Umbilical cord (tissue), 2 donors: ENCODE measurements at places on chromosomes 1 and 21. TPM values are rescaled to one million over a fixed set of nuclear protein-coding genes. Genes with fewer than 3 reads are reported as not detected.

The CD244 gene
- 1.9 TPM for total RNA-seq

The ANGPTL1 gene
- total RNA-seq, result 306 TPM

The STYXL2 gene
- total RNA-seq, result 2.9 TPM

The LAMTOR2 gene
- 17.6 TPM for total RNA-seq

The MAPKAPK2 gene
- 20.7 TPM for total RNA-seq

The PLD5 gene
- 2.4 TPM for total RNA-seq

The PCP4L1 gene
- 8.2 TPM for total RNA-seq

The CTBS gene
- total RNA-seq, result 10.6 TPM

The CRYBG2 gene
- total RNA-seq, result 7.0 TPM

The S100PBP gene
- 32.0 TPM for total RNA-seq

The PHACTR4 gene
- total RNA-seq, result 10.8 TPM

The OR2W3 gene
- total RNA-seq, result 5.5 TPM

The CFAP74 gene
- total RNA-seq, result 4.6 TPM

The MCOLN3 gene
- total RNA-seq, result 2.6 TPM

The TPTE gene
- total RNA-seq, result 2.9 TPM

The EXTL1 gene
- 0.48 TPM for total RNA-seq

The RGS2 gene
- total RNA-seq, result 294 TPM

The IL19 gene
- not detected for total RNA-seq

The KCNK1 gene
- total RNA-seq, result 14.2 TPM

The WASF2 gene
- 25.3 TPM for total RNA-seq

The MAP10 gene
- total RNA-seq, result 11.3 TPM

The DMBX1 gene
- total RNA-seq, result 1.4 TPM

The SLC45A1 gene
- total RNA-seq, result 1.2 TPM

The PRR9 gene
- 8.2 TPM for total RNA-seq

The TBX19 gene
- total RNA-seq, result 0.72 TPM

The CHI3L1 gene
- 5.8 TPM for total RNA-seq

The OR2L3 gene
- total RNA-seq, result 3.6 TPM

The OR10J4 gene
- total RNA-seq, result not detected

The SASS6 gene
- total RNA-seq, result 1.7 TPM

The FAM78B gene
- 13.5 TPM for total RNA-seq

The MGST3 gene
- total RNA-seq, result 145 TPM

The TNFRSF18 gene
- total RNA-seq, result not detected

The SEC16B gene
- 9.6 TPM for total RNA-seq

The CSMD2 gene
- total RNA-seq, result 10.1 TPM

The FAM72B gene
- 3.6 TPM for total RNA-seq

The SPATA6 gene
- total RNA-seq, result 25.5 TPM

The RNF223 gene
- total RNA-seq, result 1.9 TPM

The KIF26B gene
- 43.1 TPM for total RNA-seq

The NUP210L gene
- 0.48 TPM for total RNA-seq

The HP1BP3 gene
- 393 TPM for total RNA-seq

The TMEM222 gene
- total RNA-seq, result 17.3 TPM

The LCE3E gene
- total RNA-seq, result not detected

The MIXL1 gene
- 1.4 TPM for total RNA-seq

The SGIP1 gene
- 4.3 TPM for total RNA-seq

The OLIG2 gene
- total RNA-seq, result not detected

The SELP gene
- 7.9 TPM for total RNA-seq

The CFHR3 gene
- 22.6 TPM for total RNA-seq

The S100A8 gene
- 16.6 TPM for total RNA-seq

The SMG5 gene
- 43.3 TPM for total RNA-seq

The ABCA4 gene
- 0.48 TPM for total RNA-seq

The NMNAT2 gene
- 2.9 TPM for total RNA-seq

The ORC1 gene
- total RNA-seq, result 0.48 TPM
